MV-4-11 (cell line): ENCODE measurements at places on chromosomes 7 and 10.
A peak's percentile ranks its signal among the peaks of the same experiment; 100 is the strongest.

DNA sequence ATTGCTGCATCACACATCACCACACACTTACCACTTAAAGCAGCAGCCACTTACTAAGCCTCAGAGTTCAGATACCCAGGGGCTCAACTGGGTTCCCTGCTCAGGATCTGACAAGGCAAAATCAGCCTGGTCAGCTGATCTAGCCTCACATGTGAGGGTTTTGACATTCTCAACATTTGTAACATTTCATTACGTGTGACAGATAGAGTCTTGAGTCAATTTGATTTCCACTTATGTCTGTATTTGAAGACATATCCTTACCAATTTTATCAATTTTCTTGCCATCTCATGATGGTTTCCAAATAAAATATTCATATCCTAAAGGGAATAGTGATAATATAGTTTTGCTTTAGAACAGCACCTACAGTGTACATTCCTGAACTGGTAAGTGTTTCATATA lies 494.7 kb upstream of the PFKP start:
- DNase-seq: no peak

DNA sequence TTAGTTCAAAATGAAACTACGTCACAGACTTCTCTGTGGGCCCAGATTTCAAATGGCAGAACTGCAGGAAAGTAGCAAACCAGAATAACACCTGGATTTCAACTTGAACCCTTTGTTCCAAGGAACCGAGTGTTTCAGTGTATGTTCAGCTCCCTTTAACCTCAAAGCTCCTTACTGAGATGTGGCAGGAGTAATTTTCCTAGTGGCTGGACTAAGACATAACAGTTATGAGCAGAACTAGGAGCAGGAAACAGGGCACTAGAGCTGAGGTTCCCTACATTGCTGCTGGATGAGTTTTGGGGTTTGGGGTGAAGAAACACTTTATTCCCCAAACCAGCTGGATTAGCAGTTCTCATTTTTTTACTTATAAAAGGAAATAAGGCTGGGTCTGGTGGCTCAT lies 50.1 kb downstream of the NSUN6 start:
- no peak for DNase-seq

- DNase-seq: no peak
Measured at GRCh38 chr7:20521243-20521642, 94.2 kb upstream of the ABCB5 start.

DNA sequence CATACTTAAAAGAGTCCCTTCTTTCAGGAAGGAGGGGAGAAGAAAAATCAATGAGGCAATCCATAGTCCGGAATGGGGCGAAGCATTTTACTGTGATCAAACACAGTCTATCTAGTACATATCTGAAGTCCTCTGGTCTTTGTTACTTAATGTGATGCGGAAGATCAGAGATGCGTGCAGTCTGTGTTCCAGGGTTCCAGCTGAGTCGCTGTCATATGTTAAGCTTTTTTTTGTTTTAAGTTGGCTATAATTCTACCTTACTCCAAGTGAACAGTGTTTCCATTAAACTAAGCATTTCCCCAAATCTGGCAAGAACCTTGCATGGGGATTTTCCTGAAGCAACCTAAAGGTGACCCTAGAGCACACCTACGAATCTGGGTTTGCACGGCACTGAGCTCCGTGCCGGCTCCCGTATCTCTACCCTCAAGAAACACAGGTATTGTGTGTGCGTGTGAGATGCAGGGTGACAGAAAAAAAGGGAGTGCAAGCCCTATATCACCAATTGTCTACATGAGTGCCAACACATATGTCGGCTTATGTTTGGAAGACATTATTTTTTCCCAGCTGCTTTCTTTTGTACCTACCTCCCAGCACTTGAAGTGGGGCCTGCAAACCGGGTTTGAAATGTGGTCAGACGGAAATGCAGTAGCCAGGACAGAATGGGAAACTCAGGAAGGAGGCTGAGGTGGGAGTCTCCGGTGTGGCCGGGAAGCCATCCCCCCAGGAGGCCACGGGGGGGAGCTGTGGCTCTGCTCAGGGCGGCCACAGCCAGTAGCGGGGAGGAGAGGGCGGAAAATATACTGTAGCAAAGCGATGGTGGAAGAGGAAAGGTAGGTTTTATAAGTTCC lies 435.8 kb upstream of the MGMT start:
- DNase-seq: peak; percentile 48

DNA sequence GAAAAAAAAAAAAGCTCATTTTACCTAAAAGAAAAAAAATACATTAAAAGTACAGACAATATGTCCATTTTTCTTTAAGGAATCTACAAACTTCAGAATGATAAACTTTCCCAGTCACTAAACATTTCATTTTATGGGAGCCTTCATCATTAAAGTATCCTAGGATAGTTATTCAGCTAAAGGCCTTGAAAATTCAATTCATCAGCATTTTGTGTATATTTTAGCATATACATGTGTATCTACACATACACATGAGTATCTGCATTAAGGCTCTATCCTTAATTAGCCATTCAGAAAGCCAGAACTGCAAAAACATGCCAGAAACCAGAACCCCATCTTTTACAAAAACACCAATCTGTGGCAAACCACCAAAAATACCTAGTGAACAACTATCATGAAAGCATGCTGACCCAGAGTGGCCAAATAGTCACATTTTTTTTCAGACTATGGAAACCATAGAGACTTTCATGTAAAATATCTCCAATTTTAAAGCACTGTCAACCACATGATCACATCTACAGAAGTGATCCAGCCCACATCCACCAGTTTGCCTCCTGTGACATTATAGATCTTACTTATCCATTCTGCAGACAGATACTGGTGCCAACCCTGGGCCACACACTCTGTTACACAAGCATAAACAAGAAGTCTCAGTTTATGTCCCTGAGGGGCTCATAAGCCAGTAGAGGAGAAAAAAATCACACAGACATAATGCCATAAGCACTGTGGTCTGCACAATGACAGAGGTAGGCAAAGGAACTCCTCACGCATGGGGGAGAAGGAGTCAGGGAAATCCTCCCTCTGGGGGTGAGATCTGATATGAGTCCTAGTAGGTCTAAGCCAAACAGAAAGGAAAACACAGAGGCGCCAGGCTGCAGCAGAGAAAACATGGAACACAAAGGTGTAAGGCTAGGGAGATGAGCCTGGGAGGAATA lies 79.2 kb downstream of the SRPK2 start:
- DNase-seq: no peak

DNA sequence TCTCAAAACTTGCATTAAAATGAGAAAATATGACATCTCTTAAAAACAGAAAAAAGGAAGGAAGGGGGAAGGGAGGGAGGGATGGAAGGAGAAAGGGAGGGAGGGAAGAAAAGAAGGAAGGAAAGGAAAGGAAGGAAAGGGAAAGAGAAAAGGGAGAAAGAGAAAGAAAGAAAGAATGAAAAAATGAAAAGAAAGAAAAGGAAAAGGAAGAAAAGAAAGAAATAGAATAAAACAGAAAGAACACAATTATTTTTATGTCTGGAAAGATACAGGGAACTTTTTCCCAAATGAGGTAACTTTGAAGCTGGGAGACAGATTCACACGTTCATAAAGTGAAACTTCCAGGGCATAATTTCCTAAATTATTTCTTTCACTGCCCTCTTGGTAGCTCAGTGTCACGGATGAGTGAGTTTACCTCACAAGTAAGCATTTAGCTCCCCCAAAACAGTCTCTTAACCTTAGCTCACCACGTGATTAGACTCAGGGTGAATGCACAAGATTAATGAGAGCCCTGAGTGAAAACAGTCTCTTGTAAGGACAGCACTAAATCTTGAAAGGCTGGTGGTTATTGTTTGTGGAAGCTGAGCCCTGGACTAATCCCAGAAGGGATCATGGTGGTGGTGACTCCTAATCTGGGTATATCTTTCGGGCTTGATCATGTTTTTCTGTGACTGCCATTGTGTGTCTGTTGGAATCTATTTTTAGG lies 74.1 kb upstream of the HDAC9 start:
- peak; percentile 8 for DNase-seq

GRCh38 chr10:31004611-31005193 lies 27.0 kb downstream of the ZNF438 start:
- DNase-seq: peak; percentile 26

- DNase-seq: no peak
Measured at GRCh38 chr10:35720366-35720765, 78.3 kb upstream of the FZD8 start.

GRCh38 chr7:126016722-126017121 lies 1087.1 kb upstream of the POT1 start:
- no peak for DNase-seq

DNA sequence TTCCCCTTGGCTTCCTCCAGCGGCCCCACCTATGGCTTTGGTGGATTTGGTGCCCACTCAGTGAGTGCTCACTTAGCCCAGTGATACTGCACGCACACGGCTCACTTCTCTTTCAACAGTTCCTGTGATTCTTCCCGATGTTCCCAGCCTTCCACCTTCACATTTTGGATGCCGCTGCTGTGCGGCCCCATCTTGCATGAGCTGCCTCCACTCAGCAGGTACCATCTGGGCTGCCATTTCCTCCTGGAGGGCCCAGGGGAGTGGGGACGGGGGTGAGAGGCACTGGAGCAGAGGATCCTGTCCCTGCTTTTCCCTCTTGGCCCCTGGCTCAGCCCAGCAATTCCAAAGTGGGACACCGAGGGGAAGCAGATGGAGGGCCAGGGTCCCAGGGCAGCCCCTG lies 323.3 kb upstream of the ZNF32 start:
- DNase-seq: no peak

- peak; percentile 64 for DNase-seq
Measured at GRCh38 chr10:62264702-62265436, 3.8 kb downstream of the RTKN2 start.

GRCh38 chr7:100575206-100575631 lies 1.5 kb upstream of the SAP25 start:
- no peak for DNase-seq

- no peak for DNase-seq
Measured at GRCh38 chr7:107386548-107387102, 83.2 kb upstream of the GPR22 start.

DNA sequence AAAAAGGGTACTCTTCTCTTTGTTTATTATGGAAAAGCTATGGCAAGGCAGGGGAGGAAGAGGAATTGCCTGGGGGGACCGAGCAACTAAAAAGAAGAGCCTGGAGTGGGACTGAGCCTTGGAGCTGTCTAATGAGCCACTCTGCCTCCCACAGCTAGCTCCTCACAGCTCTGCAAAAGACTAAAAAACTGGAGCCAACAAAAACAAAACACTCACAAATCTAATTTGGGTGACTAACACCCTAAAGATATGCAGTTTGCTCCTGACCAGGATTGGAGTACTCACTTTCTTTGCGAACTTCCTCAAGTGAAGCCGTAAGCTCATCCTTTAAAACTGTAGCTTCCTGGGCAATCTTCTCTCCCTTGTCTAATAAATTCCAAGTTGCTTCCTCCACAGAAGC lies 89.4 kb downstream of the CTNNA3 start:
- DNase-seq: no peak

DNA sequence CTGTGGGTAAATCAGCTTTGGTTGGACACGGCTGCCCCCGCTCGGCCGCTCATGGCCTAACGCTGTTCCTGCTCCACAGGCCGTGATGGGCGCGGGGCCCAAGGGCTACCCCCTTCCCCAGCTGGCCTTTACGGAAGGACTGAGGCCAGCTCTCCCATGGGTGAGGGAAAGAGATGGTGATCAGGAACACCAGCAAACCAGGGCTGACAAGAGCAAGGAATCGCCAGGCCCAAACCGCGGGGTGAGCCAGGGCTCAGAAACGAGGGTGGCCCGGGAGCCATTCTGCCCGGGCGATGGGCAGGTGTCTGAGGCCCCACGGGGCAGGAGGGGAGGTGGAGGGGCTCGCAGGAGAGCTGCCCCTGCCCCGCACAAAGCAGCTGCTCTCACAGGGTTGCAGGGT lies 26.6 kb downstream of the GPER1 start:
- DNase-seq: no peak

DNA sequence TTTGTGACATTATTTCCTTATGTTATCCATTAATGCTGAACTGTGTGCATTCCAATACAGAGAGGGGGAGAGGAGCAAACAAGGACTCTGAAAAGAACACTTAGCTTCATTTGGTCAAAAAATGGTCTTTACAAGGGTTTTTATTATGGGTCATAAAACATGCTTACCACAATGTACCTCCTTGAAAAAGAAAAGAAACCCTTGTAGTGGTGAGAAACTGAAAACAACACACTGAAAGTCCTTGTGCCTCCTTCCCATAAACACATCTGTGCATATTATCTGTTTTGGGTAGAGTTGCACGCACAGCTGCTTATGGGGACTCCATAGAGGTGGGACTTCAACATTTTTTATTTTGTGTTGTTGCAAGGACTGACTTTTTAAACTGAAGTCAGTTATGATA lies 98.7 kb downstream of the CDK6 start:
- DNase-seq: no peak

- peak; percentile 59 for DNase-seq
Measured at GRCh38 chr10:11697718-11698527, 44.3 kb upstream of the ECHDC3 start.

DNA sequence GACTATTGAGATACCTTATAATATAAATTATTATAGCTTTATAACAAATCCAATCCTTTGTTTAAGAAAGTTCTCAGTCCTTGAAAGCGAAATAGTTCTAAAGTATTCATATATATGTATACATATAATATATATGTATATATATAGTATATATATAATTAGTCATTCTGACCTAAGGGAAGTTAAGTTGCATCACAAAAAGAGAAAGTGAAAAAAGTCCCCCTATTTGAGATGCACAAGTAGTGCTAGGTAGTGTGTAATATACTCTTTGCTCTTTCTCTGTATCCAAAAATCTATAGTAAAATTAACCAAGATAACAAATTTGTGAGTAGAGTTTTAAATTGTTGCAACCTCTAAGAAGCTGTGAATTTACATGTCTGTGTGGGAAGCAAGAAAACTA lies 13.3 kb upstream of the IFIT1B start:
- peak; percentile 11 for DNase-seq

- DNase-seq: no peak
Measured at GRCh38 chr7:36659172-36659516, 65.2 kb downstream of the AOAH start.

- no peak for DNase-seq
Measured at GRCh38 chr7:26588511-26588910, 275.9 kb downstream of the SKAP2 start.

DNA sequence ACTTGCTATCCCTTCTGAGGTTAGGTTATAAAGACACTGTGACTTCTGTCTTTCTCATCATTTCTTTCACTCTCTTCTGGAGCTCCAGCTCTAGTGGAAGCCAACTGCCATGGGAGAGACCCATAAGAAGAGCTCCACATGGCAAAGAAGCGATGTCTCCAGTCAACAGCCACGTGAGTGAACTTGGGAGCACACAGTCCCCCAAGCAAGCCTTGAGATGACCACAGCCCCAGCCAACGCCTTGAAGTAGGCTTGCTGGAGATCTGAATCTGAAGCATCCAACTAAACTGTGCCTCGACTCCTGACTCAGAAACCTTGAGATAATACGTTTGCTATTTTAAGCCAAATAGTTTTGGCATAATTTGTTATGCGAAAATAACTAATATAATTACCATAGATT lies 181.7 kb upstream of the GDF10 start:
- DNase-seq: no peak

- no peak for DNase-seq
Measured at GRCh38 chr7:26787701-26788100, 76.7 kb downstream of the SKAP2 start.

GRCh38 chr7:69996121-69996520 lies 397.8 kb downstream of the AUTS2 start:
- DNase-seq: no peak

- DNase-seq: no peak
Measured at GRCh38 chr7:132485600-132486273, 90.5 kb downstream of the PLXNA4 start.

- no peak for DNase-seq
Measured at GRCh38 chr7:52030722-52031121, 714.1 kb upstream of the COBL start.

- peak; percentile 78 for DNase-seq
Measured at GRCh38 chr7:100407285-100408180, 21.0 kb downstream of the ZCWPW1 start.
